ENCODE measurements at places on chromosomes 12 and 14.

DNA sequence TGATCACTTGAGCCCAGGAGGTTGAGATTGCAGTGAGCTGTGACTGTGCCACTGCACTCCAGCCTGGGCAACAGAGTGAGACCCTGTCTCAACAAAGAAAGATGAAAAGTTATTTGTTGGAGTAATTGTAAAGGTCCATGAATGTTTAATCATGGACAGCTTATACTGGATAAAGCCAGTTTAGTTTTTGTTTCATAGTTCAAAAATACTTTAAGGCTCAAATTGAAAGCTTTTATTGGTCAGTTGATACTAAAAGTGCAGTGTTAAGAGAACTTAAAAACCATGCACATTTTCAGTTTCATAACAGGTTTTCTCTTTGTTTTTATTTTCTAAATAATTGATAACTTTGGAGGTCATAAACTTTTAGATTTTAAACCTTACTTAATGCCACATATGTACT is 108.4 kb downstream of the MON2 start:
- no peak for DNase-seq

DNA sequence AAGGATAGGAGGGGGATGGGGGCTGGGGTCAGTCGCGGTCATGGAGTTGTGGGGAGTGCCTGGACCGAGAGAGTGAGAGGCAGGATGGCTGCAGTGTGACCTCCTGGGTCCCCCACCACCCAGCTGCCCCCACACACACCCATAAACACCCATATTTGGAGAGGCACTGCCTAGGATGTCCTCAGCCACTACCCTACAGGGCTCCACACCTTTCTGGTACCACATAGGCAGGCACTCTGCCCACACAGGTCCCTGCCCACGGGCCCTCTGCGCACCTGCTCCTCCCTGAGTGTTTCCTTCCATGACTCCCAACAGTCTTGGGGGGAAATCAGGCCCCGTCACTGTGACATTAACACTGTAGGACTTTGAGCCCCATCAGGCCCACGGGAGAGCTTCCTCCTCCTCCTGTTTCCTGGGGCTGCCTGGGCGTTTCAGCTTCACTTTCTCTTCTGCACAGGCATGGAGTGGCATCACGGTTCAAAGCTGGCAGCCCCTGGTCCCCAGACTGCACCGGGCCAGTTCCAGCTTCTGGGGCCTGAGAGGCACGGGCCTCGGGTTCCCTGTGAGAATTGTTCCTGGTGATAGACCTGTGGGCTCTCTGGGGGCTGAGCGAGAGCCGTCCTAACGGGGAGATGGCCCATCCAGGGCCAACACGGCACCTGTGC is 207.0 kb upstream of the C14orf180 start:
- DNase-seq = no peak

- DNase-seq = no peak
These were observed 38.3 kb downstream of the PDE6H start for GRCh38 chr12:15011162-15011561.

- DNase-seq = no peak
These were observed 17.0 kb downstream of the C12orf75 start for GRCh38 chr12:105347499-105347898.

DNA sequence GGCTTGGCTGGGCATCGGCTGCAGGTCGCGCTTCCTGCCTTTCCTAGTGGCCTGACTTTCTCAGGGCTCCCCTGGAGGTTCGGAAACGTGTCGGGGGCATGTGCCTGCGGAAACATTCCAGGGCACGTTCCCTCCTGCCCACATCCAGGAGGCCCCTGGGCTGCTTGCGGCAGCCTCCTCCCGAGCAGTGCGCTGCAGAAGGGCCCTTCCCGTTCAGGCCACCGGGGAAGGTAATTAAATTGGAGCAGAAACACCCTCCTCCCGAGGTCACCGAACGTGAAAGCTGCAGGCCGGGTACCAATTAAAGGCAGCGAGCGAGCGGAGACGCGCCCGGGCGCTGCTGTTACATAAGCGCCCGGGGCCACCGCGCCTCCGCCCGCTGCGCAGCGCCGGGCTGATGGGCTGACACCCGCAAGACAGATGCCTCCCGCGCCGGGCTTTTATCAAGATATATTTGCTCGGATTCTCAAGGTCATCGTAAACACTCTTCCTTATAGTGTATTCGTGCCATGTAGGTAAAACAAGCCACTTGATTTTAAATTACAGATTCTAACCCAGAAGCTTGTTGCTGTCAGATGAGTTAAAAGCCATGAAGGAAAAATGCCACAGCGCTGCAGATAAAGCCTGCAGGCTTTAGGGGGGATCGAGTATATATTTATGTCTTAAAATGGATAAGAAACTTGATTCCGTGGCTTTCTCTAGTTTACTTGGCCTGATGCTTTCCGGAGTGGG is 31.4 kb downstream of the SSPN start:
- no peak for DNase-seq

DNA sequence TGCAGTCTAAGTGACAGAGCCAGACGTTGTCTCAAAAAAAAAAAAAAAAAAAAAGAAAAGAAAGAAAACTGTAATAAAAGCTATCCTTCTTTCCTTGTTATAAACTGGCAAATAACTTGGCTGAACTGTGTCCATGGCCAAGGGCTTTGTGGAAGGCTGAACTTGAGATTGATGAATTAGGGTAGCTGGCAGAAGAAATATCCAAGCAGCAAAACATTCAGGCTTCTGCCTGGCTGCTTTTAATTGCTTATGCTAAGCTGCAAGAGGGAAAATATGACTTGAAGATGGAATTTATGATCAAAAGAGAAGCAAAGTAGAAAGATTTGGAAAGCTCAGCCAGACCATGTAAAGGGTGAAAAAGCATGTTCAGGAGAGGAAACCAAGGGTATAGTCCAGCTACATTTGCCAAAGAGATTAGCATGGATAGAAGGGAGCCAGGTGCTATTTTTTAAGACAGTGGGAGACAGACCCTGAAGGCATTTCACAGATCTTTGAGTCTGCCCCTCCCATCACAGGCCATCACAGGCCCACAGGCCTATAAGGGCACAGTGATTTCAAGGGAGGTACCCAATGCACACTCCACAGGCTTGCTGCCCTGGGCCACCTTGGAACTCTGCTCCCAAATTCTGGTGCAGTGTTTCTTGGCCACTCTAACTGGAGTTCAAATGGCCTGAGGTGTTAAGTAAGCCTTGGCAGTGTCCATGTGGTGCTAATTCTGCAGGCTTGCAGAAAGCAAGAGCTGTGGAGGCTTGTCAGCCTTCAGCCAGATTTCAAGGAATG is 226.0 kb downstream of the AEBP2 start:
- DNase-seq = no peak

- DNase-seq = no peak
These were observed 187.4 kb downstream of the EFCAB11 start for GRCh38 chr14:89767131-89767530.

DNA sequence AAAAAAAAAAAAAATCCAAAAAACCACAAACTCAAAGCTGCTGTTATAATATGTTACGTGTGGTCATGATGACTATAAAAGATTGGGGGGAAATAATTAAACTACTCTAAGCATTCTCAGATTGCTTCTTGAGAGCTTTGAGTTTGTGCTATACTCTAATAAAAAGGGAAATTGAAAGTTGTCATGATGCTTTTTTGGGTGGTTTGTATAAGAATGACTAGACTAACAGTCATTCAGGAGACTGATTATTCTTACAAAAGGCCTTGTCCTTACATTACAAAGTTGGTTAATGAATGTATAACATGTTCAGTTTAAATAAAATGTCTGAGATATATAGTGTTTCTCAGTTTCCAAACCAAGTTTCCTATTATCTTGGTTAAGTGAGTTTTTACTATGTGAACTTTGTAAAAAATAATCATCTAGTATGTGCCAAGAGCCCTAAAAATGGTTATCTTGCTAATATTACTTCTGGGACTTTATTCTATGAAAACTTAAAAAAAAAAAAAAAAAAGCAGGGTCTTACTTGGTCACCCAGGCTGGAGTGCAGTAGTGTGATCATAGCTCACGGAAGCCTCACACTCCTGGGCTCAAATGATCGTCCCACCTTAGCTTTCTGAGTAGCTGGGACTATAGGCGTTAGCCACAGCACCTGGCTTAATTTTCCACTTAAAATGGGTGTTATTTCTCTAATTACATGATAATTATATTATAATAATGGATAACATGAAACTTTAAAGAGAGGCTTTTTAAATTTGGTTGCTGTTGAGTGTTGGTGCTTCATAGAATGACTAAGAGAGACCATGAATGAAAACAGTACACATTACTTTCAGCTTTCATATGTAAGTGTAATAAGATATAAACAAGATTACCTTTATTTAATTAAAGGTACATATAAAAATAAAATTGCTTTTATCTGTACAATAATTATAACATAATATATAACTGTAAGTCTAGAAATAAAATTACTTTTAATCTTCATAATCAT is 459.6 kb upstream of the RGS6 start:
- no peak for DNase-seq

- DNase-seq = peak; percentile 62
These were observed 14.4 kb upstream of the CD27 start for GRCh38 chr12:6430124-6430989.

- DNase-seq = no peak
These were observed 219.5 kb upstream of the TMEM132C start for GRCh38 chr12:128047266-128048060.

DNA sequence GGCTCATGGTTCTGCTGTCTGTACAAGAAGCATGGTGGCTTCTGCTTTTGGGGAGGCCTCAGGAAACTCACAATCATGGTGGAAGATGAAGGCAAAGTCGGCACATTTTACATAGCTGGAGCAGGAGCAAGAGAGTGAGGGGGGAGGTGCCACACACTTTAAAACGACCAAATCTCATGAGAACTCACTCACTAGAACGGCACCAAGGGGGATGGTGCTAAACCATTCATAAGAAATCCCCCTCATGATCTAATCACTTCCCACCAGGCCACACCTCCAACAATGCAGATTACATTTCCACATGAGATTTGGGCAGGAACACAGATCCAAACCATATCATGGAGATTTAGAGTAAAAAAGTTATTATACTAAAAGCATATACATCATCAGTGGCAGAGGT is 13.6 kb upstream of the LEMD3 start:
- DNase-seq = no peak

GRCh38 chr14:91409928-91410718 is 7.5 kb downstream of the CCDC88C start:
- peak; percentile 37 for DNase-seq

DNA sequence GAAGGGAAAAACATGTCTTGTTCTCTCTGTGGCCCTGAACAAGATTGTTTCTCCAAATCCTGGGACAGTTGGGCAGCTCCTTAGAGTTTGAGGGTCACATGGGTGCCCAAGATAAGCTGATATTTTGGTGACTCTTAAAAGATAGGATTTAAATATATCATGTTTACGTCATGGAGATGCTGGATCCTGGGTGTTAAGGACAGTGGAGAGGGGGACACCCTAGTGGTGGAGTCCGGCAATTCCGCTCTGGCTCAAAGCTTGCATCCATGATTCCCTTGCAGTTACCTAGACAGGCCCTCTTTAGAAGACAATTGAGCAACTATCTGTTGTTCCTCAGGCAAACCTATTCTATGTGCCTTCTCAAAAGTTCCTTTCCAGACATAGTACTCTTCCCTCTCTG is 101.8 kb downstream of the CMKLR1 start:
- DNase-seq = no peak

GRCh38 chr12:120737557-120738251 is 12.1 kb downstream of the ACADS start:
- DNase-seq = no peak

- DNase-seq = no peak
These were observed 2.5 kb upstream of the PPP2R5C start for GRCh38 chr14:101758913-101759593.

DNA sequence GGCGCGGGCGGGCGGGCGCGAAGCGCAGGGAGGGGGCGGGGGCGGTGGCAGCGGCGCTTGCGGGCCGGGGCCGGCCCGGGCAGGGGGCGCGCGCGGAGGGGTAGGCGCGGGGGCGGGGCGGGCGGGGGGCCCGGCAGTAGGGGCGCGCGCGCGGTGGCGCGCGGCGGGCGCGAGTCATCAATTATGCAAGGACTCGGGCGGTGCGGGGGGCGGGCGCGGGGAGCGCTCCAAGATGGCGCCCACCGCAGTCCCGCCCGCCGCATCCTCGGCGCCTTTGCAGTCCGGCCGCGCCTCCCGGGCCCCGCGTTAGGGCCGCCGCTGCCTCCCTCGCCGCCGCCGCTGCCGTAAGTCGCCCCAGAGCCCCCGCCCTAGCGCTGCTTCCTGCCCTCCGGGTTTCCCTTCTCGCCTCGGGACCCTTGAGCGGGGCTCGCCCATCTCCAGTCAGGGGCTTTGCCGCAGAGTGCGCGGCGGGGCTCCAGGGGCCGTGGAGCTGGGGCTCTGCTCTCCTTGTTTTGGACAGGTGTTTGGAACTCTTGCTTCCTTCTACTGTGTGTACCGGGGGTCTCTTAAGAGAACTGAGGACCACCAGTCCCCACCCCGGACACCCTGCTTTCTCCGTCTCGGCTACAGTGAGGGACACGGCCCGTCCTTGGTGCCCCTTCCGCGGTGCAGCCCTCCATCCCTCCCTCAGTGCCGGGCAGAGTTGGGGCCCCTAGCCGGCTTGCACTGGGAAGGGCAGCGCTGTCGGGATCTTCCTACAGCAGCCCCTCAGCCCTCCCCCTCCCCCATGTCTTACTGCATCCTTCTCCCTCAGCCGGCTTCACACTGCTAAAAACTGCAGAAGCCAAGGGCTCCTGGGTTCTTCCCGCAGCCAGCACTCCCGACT is at the start of gene SCN8A:
SCN8A (plus strand) TSS at position 218 of the 886 bp plus-strand sequence. CDS start 71,585 bp downstream, outside the sequence.
- peak; percentile 42 for DNase-seq

GRCh38 chr14:75280831-75281653 is 2.4 kb downstream of the FOS start:
- DNase-seq = no peak

- no peak for DNase-seq
These were observed 291.3 kb upstream of the CRY1 start for GRCh38 chr12:107384645-107385044.

DNA sequence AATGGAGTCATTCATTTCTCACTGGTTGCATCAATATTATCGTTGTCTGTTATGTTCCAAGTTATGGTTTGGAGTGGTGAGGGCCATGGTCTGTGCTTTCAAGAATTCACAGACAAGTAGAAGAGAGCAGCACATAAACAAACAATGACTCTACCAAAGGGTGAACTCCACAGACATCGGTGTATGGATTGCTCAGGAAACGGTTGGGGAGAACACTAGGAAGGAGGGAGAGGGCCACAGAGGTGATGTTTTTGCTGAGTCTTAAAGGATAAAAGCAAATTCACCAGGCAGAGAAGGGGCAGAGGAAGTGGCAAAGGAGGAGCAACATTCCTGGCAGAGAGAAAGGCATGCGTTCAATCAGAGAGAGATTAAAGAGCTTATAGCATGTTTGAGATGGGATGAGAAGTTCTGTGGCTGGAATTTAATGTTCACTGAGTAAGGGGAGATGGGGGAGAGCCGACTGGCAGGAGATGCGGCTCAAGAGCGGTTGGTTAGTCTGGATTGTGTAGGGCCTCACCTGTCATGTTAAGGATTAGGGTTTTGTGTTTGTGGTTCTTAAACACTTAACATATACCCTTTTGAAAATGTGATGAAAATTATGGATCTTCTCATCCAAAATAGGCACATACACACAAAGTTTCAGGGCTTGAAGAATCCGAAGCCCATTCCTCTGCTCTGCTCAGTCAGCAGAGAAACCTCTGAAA is 42.3 kb upstream of the FRMD6 start:
- no peak for DNase-seq

- no peak for DNase-seq
These were observed 29.3 kb downstream of the CMKLR1 start for GRCh38 chr12:108309674-108310312.

GRCh38 chr14:33134975-33135374 is 196.3 kb downstream of the NPAS3 start:
- no peak for DNase-seq

- DNase-seq = peak; percentile 5
These were observed 211.1 kb upstream of the RGS6 start for GRCh38 chr14:71720978-71721624.

- no peak for DNase-seq
These were observed 84.8 kb downstream of the PEBP1 start for GRCh38 chr12:118220702-118221101.

- no peak for DNase-seq
These were observed 2.4 kb downstream of the CKB start for GRCh38 chr14:103520269-103520656.
